ENCODE measurements at places on chromosomes 2 and 18. TPM values are rescaled to one million over a fixed set of nuclear protein-coding genes. Genes with fewer than 3 reads are reported as not detected.

Gene RAMP1
- total RNA-seq = 11.8 TPM

Gene SEPTIN10
- 121 TPM for total RNA-seq

Gene SP140
- total RNA-seq = 8.2 TPM

Gene LRRC30
- total RNA-seq = 3.4 TPM

Gene MROH2A
- total RNA-seq = not detected
